ENCODE measurements at places on chromosomes 7 and 10.

DNA sequence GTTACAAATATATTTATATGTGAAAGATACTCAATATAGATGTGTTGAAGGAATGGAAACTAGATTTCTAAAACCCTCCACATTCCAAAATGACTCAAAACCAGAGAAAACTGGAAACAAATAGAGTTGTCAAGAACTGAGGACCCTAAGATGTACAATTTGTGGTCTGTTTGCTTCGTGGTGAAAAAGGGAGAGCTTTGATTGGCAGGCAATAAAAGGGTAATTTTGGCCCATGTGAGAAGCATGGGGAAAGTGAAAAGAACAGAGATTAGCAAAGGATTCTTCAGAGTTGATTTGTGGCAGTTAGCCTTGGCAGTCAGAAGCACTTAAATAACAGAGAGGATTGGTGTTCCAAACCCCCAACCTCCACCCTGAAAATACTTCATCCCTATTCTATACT is 37.1 kb upstream of the DKK1 start:
- no peak for DNase-seq

- DNase-seq, result no peak
Observed at GRCh38 chr7:101232141-101232850, 5.3 kb downstream of the CLDN15 start.

GRCh38 chr10:18438361-18439126 is 212.8 kb downstream of the NSUN6 start:
- no peak for DNase-seq

GRCh38 chr7:133854739-133855138 is 272.4 kb upstream of the LRGUK start:
- DNase-seq, result no peak

DNA sequence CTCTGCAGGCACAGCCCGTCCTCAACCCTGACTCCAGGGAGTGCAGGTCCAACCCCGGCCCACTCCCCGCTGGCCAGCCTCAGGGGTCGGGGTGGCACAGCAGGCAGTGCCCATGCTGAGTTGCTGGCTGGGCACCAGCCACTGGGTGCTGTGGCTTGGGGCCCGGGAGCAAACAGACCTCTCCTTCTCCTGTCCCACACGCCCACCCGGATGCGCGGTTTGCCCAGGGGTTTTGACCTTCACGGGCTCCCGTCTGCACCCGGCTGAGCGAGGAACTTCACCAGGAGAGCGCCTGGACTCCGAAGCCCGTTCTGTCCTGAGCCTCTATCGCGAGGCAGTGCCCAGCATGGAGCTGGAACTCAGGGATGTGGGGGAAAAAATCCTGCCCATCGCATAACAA is 2.6 kb upstream of the GRIFIN start:
- DNase-seq, result no peak

DNA sequence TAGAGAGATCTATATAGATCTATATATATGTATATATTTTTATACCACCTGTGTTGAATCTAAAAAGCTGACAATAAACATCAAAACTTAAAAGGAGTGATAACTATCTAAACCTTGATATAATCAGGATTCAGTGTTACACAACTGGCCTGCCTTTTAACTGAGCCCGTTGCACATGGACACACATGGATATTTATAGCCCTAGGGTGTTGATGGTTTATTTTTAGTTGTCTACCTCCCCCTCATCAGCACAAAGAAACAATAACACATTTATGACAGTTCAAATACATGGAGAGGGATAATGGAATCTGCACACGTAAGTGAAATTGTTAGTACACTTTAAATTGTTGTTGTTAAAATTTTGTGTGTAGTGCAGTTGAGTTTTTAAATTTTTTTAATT is 336.9 kb downstream of the ZNF248 start:
- no peak for DNase-seq

GRCh38 chr10:14585287-14586193 is 189.2 kb downstream of the FAM107B start:
- no peak for DNase-seq

DNA sequence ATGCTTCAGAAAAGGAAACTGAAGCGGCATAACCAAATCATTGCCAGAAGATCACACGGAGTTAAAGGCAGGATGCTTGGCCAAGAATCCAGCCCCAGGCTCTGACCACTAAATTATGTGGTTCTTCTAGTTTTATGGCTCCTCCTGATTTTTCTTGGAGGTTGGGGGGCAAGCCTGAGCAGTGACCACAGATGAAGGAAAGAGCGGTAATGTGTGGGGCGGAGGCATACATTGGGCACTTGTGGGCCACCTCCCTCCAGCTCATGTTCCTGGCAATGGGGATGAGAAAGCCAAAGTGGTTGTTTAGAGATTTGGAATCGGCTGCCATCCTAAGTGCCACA is 3.2 kb downstream of the TRPV6 start:
- no peak for DNase-seq

DNA sequence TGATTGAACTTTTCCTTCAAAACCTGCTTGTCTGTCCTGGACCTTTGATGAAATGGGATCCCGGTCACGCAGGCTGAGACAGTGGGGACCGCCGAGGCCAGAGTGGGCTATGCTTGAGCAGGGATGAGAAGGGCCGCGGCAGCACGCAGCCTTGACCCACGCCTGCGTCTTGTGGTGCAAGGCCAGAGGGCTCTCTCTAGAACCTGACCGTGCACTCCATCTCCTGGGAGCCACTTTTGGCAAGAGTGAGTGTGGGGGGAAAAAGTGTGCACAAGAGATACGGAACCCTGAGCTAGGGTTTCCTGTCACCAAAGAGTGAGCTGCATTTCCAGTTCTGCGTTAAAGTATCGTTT is 42.4 kb downstream of the WIPI2 start:
- no peak for DNase-seq

DNA sequence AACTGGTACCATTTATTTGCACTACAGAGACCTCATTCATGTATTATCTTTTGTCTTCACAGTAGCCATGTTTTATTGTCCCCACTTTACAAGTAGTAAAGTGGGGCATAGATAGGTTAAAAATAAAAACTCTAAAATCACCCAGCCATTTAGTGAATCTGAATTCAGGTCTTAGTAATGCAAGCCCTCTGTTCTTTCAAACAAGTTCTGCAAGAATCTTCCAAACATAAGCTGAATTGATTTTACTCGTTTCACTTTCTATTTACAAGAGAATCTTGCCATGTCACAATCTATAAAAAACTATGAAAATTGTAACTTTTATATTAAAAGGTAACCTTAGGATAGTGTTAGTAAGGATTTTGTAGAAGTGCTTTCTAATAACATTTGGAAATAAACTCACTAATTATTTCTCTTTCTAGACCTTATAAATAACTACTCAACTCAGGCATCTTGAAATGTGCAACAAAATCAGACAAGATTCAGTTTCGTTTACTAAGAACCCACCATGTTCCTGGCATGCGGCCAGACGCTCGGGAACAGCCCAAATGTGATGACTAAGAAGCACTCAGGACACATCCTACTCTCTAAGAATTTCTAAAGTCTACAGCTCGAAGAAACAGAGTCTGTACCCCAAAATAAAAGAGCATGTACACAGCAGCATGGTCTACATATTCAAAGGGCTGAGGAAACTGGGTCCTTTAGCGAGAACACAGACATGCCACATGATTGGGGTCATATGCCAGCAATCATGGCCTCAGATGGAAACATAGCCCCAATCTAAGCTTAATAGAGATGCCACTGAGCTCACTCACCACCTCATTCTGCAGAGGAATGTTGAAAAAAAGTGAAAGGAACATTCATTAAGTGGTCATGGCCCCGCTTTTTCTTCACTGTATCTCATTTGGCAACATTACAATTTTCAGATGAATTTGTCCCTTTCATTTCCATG is 167.6 kb downstream of the AMPH start:
- peak; percentile 77 for DNase-seq
